CD8-positive, alpha-beta memory T cell (primary cell): ENCODE measurements at places on chromosomes 11 and 22.

GRCh38 chr11:20599221-20600019 is at the start of gene SLC6A5:
TSS of gene SLC6A5 (plus strand) at chr11:20599608. CDS start at chr11:20599673, 65 bp downstream.
- no peak for DNase-seq

- DNase-seq: no peak
Measured at GRCh38 chr22:34702279-34702678, 363.7 kb upstream of the ISX start.

- no peak for DNase-seq
Measured at GRCh38 chr11:44779736-44780520, 53.2 kb downstream of the TSPAN18 start.

- DNase-seq: no peak
Measured at GRCh38 chr11:12769834-12770345, 95.7 kb downstream of the TEAD1 start.

DNA sequence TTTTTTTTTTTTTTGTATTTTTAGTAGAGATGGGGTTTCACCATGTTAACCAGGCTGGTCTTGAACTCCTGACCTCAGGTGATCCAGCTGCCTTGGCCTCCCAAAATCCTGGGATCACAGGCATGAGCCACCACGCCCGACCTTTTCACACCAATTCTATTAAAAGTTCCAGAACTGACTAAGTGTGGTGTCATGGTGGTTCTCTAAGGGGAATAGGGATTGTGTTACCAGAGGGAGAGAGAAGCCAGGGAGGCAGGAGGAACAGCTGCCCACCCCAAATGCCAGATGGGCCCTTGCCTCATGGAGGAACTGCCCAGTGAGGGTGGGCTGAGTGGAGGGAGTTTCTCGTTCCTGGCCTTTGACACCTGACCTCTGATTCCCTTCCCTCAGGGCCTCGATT is 5.9 kb downstream of the RPS6KA4 start:
- DNase-seq: no peak

- no peak for DNase-seq
Measured at GRCh38 chr11:126819194-126819593, 181.4 kb downstream of the KIRREL3 start.

DNA sequence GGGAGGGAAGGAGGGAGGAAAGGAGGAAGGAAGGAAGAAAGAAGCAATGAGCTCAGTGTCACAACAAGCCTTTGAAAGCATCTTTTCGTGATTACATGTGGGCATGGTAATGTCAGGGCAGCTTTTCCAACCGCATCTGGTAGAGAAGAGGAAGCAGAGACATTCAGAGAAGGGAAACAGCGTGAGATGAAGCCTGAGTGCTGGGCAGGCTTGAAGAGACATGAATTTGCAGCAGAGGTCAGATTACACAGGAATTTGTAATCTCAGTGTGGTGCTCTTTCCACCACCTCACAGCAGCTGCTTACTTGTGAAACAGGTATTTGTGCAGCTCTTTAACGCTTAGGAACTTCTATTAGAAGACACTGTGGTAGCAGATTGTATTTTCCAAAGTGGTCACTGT is 289.5 kb upstream of the C11orf87 start:
- no peak for DNase-seq

DNA sequence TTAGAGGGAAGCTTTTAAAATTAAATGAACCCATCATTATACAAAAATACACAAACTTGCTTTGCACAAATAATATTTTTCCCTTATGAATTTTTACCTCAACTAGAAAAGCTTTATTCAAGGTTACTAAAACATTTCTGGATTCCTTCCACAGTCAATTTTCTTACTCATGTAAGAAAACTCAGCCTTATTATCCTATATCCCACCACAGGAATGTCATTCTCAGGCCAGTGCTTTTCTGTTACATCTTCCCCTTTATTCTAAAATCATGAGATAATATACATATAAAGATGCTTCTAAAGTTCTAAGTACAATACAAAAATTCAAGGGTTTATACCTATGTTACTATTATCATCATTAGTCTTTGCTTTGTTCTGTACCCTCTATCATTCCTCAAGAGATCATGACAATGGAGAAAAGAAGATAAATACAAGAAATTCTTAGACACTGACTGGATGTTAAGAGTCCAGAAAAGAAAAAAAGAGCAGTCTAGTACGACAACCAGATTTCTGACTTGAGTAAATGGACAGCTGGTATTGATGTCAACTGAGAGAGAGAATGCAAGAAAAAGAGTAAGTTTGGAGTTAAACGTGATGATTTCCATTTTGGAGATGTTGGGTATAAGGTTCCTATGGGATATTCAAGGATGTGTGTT is 60.3 kb downstream of the MTMR2 start:
- no peak for DNase-seq

DNA sequence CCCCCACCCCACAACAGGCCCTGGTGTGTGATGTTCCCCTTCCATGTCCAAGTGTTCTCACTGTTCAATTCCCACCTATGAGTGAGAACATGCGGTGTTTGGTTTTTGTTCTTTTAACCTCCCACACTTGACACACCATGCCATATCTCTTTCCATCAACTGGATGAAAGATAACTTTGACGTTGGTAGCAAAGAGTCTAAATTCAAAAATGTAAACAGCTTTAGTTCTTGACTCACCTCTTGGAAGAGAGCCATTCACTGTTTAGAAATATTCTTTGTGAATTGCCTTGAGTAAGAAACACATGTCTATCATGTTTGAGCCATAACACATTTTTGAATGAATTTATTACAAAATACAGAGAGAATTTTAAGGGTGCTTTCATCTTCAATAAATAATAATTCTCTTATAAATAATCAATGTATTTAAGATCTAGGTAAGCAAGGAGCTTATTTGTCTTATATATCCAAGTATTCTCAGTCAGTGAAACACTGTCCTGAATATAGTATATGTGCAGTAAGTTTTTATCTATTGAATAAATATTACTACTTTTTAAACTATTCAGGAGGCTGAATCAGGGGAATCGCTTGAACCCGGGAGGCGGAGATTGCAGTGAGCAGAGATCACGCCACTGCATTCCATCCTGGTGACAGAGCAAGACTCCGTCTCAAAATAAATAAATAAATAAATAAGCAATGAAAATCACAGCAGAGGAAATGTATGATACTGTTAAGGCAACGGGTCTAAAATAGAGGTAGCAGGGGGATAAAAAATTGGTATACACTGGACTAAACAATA is 6.7 kb downstream of the CARD18 start:
- DNase-seq: no peak

DNA sequence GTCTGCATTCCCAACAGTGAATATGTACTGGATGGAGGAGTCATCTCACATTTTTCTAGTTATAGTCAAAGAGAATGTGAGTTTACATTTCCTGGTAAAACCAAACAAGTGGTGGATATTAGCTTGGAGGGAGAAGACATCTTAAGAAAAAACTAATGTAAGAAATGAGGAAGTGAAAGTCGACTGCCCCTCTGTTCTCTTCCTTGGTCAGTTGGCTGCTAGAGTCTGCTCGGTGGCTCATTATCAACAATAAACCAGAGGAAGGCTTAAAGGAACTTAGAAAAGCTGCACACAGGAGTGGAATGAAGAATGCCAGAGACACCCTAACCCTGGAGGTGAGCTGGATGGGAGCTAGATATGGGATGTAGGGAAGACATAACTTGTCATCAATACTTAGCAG is 5.8 kb downstream of the SLC22A9 start:
- no peak for DNase-seq

- DNase-seq: no peak
Measured at GRCh38 chr11:68454767-68455166, 5.8 kb upstream of the PPP6R3 start.

GRCh38 chr11:73194593-73194992 is 23.5 kb upstream of the P2RY2 start:
- no peak for DNase-seq

- DNase-seq: no peak
Measured at GRCh38 chr11:75350743-75351540, 519 bp downstream of the ARRB1 start.

DNA sequence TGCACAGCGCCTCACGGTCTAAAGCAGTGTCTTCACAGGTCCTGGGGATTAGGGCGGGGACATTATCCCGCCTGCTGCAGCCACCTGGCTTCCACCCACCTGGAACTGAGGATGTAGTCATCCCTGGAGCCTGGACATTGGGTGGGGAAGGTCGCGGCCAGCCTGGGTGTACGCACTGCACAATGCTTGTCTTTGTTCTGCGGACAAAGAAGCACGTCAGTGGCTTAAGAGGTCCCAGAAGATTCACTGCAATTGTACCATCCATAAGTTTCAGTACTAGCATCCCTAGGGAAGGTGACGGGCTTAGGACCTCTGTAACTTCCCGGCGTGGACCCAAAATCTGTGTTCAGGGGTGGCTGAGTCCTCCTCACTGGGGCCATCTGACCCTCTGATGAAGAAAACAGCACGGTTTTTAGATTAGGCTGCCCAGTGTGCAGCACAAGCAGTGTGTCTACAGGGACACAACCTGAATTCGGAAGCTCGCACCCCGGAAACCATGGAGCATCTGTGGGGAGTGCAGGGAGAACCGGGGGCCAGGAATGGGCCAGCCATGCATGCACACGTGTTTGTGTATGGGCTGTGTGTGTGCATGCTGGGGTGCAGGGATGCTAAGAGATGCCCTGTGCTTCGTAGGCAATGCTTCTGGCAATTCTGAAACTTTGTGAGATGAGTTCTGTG is 342.6 kb upstream of the B3GAT1 start:
- no peak for DNase-seq

DNA sequence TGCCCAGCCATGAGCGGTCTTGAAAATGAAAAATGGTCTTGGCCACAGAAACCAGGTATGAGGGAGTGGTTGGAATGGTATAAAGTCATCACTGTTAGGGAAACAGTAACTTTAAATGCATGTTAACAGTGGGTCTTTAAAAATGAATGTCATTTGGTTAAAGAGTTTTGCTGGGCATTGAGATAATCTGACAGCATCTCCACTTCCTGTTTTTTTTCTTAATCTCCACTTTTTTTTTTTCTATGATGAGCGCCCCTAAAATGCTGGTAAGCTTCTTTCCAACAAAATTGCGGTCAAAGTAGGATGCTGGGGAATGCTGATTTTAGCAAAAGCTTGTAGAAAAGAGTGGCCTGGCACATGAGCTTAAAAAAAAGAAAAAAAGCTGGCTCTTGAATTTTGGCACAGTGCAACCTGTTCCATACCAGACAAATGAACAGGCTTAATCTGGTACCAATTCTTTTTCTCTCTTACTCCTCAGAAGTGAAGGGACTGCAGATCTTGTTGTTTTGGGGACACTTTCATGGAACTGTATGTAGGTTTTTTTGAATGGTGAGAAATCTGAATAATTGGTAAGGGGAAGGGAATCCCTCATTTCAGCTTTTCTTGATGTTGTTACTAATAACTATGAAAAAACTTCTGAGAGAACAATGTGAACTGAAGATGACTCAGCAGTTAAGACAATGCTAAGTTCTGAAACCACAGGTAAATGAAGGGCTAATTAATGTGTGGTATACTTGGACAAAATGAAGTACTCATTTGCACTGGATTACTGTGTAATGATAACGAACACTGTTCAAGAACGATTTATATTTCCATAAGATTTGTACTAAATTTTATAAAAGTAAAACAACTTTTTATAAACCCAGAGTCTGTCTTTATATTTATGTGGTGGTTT is 3.1 kb upstream of the ARHGEF12 start:
- no peak for DNase-seq

- peak; percentile 39 for DNase-seq
Measured at GRCh38 chr22:23180893-23181720, 798 bp downstream of the BCR start.

DNA sequence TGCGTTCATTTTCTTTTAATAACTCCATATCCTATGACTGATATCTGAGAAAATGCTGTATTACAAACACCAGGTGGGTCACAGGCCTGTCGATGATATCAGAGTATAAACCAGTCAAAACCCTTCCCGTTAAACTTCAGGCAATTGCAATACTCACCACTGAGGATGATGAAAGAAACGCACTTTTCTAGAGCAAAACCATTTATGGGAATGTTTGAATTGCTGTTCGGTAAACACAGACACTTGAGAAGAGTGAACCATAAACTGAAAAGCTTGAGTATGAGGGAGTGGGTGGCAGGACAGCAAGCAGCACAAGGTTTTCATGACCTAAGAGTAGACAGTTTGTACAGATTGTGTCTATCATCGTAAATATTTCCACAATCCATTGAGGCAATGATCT is 139.8 kb upstream of the CEP126 start:
- DNase-seq: no peak

- no peak for DNase-seq
Measured at GRCh38 chr11:77589181-77589520, 602 bp upstream of the AQP11 start.

- DNase-seq: no peak
Measured at GRCh38 chr11:126318574-126319373, 14.9 kb downstream of the DCPS start.

- DNase-seq: no peak
Measured at GRCh38 chr11:62501432-62501891, 45.1 kb downstream of the AHNAK start.

DNA sequence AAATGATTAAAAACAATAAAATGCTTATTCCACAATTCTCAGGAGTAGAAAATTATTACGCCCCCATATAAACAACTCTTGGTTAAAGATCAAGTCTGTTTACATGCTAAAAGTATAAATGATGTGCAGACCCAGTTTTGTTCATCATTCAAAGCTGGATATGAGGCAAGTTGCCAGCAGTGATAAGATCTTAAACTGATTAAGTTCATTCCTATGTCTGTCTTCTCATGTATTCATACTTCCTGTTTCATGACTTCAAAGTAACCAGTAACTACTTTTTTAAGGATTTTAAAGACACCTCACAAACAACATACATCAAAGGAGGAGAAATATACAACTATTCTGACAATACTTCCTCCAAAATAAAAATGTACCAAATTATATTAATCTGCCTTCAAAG is 55.0 kb upstream of the ARHGAP32 start:
- no peak for DNase-seq

DNA sequence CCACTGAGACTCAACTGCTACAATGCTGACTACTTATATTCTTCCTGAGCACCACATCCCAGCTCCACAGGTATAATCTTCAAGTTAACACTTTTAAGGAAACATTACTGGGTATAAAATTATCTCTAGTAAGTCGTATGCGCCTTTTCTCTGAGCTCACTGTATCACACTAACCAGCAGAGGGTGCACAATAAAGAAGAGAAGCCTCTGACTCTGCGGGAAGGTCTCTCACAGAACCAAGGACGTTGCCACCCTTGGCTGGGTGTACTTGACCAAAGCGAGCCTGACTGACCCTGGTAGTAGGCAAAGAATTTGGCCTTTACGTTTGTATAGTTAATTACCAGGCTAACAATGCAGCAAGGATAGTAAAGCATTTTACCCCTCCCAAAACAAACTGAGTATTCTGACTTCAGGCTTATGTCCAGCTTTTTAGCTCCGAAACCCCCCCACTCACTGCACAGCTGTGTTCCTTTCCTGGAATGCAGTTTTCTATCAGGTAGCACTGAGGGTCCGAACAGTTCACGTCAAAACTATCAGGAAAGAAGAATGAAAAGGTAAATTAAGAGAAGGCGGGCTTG is at the start of gene BTBD18:
BTBD18 (minus strand) TSS at position 144 of the 578 bp plus-strand sequence. CDS start 631 bp downstream, outside the sequence.
- DNase-seq: no peak

DNA sequence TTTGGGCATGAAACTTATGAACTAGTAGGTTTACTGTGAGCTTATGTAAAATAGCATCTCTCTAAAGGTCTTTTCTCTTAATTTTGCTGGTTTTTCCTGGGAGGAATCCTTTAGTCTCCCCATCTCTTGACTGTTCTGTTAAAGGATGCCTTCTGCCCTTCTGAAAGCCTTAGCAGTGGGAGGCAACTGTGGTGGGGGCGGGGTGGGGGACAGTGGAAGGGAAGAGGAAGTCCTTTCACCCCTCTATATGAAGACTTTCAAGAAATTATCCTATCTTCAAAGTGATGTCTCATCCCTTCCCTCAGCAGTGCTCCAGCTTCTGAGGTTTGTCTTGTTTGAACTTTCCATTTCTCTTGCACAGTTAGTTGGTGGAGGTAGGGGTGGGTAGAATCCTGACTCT is 73.1 kb downstream of the ELP4 start:
- DNase-seq: no peak

- DNase-seq: no peak
Measured at GRCh38 chr11:132844956-132845696, 687.2 kb downstream of the OPCML start.
